Stimulated activated CD4-positive, alpha-beta T cell treated with anti-CD3 and anti-CD28 coated beads, Interleukin-1b, Interleukin-23, amount 100 ng/mL, for 1 hour (primary cell): ENCODE measurements at places on chromosomes 1 and 21.

DNA sequence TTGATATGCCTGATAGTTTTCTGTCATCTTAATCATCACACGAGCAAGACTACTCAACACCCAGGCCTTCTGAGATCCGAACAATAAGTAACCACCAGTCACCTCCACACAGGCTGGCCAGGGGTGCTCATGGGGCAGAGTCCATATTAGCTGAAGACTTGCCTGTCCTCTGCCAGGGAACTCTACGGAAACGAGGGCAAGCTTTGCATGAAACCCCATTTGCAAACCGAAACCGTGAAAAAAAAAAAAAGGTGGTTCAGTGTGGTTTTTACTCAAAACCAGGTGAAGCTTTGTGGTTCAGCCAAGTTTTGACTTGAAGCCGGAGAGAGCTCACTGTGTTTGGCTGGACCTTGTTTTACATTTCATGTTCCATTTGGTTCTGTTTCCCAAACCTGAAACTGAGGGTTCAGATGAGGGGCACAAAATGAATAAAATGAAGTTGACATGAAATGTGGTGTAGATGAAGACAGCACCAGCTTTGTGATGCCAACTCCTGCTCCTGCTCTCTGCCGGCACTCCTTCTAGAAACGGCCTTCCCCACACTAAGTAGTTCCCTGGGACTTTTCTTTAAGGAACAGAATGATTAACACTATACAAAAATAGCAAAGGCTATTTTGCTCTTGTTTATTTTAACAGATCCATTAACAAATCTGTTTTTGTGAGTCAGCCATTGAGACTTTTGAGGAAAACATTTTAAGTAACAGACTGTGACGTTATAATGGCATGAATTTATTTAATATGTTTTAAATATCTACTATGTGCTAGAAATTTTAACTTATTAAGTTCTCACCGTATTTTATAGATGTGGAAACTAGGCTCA, 74.7 kb downstream of the RUNX1 start:
- DNase-seq, result peak; percentile 11

- DNase-seq, result no peak
These were observed 12.6 kb downstream of the METTL13 start for GRCh38 chr1:171794085-171794484.

DNA sequence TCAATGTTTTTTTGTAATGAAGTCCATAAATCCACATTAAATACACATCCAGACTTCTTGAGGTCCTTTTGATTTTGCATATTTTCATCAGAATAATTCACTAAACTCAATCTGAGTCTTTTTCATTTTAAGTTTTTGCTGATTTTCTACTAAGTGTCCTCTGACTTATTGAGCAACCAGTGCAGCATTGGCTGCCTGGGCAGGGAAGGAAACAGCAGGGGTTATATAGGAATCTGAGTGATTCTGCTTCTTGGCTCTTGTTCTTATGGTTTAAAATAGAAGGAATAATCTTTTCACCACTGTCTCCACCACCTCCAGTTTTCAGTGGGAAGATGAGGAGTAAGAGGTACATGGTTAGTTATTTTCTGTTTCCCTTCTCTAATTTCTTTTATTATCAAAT, 88.4 kb downstream of the ST6GALNAC5 start:
- DNase-seq, result no peak

GRCh38 chr21:44846485-44847260, 26.8 kb downstream of the PTTG1IP start:
- DNase-seq, result no peak

DNA sequence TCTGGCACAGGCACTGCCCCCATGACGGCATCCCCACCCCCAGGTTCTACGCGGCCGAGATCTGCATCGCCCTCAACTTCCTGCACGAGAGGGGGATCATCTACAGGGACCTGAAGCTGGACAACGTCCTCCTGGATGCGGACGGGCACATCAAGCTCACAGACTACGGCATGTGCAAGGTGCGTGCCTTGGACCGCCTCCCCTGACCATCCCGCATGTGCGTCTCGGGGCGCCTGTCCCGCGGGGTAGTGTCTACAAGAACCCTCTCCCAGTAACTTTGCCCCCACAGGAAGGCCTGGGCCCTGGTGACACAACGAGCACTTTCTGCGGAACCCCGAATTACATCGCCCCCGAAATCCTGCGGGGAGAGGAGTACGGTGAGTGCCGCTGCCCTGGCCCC, 22.6 kb downstream of the FAAP20 start:
- no peak for DNase-seq

GRCh38 chr1:217164403-217164802, 441.2 kb upstream of the ESRRG start:
- no peak for DNase-seq
